ENCODE measurements at places on chromosomes 2 and 18.
A peak's percentile ranks its signal among the peaks of the same experiment; 100 is the strongest.

DNA sequence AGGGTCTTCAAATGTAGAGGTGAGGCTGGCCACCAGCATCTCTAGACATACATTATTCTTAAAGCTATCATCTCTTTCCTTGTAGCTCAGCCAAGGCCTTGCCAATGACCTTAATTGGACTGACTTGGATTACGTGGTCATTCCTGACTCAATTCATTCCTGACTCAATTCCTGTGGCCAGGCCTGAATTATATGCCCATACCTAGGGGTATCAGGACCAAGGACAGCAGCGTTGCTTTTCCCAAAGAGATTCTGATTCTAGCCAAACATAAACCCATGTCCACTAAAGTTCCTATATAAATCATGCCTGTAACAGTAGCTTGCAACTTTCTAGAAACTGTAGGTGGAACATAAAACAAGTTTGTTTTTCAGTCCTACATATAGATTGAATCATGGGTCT, 231.7 kb downstream of the ARL6IP6 start:
- DNase-seq, result no peak

DNA sequence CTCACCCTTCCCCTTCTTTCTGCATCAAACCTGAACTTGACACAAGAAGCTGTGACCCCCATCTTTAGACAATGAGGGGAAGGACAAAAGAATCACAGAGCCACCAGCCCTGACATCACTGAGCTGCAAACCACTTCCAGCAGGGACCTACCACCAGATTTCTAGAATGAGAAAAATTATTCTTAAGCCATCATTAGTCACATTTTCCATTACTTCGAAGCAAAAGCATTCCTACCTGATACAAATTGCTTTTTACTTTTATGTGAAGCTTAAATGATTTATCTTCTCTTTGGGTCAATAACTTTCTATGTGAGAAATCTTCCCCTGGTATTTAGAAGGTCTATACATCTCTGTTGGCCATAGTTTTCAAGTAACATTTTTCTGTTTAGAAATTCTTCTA, 134.8 kb downstream of the TCF4 start:
- DNase-seq, result no peak

- DNase-seq, result no peak
Measured at GRCh38 chr2:3450385-3451010, 68.8 kb downstream of the ADI1 start.

GRCh38 chr2:169824373-169825333, at the start of gene METTL5:
METTL5 (minus strand) TSS chr2:169824905; CDS start chr2:169824597, 308 bp downstream.
- peak; percentile 74 for DNase-seq

- DNase-seq, result no peak
Measured at GRCh38 chr18:34965108-34965507, 76.1 kb upstream of the MAPRE2 start.

DNA sequence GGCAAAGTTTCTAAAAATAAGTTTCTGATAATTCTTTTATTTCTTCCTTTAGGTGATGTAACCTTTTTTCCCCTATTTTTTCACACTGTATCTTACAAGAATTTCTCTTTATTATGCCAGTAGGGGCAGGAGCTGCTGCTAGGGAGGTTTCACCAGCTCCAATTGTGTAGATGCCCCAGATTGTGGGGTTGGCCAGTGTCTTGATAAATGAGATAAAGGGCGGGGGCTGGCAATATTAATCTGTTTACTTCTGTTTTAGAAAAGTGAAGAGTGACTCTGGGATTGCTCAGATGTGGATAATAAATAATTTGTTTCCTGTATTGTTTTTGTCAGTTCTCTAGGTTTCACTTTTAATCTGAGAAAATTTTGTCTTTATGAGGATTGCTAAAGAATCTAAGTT, 190.4 kb downstream of the MC4R start:
- DNase-seq, result no peak

DNA sequence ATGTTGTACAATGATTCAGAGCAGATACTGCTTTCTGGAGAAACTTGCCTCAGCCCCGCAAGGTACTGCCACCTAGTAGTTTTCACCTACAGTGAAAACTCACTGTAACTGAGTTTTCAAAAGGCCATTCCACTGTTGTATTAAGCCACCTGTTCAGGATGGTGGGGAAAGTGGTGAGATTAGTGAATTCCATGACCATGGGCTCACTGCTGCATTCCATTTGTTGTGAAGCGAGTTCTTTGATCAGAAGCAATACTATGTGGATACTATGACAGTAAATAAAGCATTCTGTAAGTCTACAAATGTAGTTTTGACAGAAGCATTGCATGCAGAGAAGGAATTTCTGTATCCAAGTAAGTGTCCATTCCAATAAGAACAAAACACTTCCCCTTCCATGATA, 113.6 kb downstream of the LAMA3 start:
- DNase-seq, result no peak

GRCh38 chr2:188333751-188334524, 42.3 kb downstream of the GULP1 start:
- DNase-seq, result no peak

DNA sequence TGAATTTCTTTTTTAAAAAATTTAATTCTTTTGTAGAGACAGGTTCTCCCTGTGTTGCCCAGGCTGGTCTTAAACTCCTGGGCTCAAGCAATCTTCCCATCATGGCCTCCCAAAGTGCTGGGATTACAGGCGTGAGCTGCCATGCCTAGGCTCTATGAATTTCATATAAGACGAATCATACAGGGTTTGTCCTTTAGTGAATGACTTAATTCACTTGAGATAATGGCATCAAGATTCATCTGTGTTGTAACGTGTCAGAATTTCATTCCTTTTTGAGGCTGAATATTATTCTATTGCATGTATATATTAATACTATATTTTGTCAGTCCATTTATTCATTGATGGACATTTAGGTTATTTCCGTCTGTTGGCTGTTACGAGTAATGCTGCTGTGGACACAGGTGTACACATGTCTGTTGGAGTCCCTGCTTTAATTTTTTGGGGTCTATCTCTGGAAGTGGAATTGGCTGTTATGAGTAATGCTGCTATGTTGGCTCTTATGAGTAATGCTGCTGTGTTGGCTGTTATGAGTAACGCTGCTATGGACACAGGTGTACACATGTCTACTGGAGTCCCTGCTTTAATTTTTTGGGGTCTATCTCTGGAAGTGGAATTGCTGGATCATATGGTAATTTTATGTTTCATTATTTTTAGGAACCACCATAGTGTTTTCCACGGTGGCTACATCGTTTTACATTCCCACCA, 210.6 kb downstream of the CAMKMT start:
- no peak for DNase-seq

GRCh38 chr2:105490204-105490603, 91.4 kb upstream of the FHL2 start:
- no peak for DNase-seq

- no peak for DNase-seq
Measured at GRCh38 chr2:58514252-58514651, 273.1 kb upstream of the FANCL start.

DNA sequence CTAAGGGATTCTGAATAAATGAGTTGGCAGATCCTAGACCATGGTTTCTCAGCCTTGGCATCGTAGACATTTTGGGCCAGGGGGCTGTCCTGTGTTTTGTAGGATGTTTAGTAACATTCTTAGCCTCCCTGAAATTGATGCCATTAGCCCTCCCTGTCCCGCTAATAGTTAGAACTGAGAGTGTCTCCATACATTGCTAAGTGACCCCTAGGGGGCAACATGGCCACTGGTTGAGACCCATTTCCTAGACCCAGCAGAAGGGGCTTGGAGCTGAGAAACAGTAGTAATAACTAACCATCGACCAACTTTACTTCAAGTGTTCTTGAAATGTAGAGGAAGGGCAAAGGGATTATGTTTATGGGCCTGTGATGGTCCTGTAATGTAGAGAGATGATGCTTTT, 40.8 kb downstream of the KCMF1 start:
- no peak for DNase-seq

GRCh38 chr2:113966171-113966570, 76.3 kb downstream of the ACTR3 start:
- no peak for DNase-seq

DNA sequence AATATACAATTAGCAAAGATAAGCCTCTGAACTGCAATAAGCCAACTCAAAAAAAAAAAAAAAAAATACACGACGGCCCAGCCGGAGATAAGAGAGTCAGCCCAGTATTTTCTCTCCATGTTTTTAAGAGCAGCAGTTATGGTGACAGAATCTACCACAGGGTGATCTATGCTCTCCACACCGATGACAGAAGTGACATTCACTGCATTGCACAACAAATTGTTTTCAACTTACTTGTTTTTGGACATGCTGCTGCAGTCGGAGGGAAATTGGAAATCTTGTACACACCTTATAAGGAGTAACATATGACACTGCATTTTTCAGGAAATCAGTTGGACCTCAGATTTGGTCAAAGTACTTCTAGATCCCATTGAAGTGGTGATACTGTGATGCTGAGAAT, 23.3 kb upstream of the APOB start:
- DNase-seq, result no peak

- DNase-seq, result no peak
Measured at GRCh38 chr2:228819701-228820100, 451.4 kb downstream of the PID1 start.

GRCh38 chr2:179532863-179533278, 268.2 kb upstream of the SESTD1 start:
- no peak for DNase-seq

- DNase-seq, result no peak
Measured at GRCh38 chr2:140843186-140843585, 1287.6 kb downstream of the LRP1B start.

DNA sequence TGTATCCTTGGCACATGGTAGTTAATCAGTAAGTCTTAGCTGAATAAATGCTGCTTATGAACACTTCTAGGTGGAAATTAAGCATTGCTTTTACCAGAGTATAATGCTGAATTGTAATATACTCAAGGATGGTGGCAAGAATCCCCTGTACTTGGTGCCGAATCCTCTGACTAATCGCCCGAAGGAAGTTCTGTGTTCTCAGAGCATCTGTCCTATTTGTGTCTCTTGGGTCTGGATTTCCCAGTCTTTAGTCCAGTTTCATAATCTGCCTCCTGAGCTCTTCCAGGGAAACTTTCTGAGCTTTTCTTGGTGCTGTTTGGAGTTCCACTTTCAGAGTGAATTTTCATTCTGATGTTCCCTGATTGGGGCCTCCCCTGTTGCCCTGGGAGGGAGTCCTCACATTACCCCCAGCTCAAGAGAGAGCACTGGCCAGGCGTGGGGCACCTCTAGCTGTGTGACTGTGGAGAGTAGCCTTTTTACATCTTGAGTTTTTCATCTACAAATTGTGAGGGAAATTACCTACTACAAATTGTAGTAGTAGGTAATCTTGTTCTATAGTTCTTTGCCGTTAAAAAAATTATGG, 144.9 kb downstream of the LTBP1 start:
- DNase-seq, result no peak

- DNase-seq, result no peak
Measured at GRCh38 chr2:217220228-217221013, 360.6 kb upstream of the TNP1 start.

DNA sequence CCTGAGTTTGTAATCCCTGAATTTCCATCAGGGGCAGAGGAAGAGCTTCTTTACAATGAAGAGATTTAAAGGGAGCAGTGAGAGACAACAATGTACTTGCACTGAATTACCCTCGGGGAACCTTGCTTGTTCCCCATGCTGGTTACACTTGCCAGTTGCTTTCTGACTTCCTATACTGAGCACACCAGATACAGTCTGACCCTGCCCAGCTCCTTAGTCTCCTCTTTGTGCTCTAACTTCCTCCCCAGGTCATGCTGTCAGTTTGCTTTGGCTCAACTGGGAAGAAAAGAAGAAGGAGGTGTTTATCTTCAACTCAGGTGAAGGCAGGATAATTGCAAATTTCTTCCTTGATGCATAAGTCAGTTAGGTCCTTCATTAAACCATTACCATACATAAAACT, 658.4 kb downstream of the NYAP2 start:
- DNase-seq, result no peak

- DNase-seq, result no peak
Measured at GRCh38 chr2:210899131-210899530, 342.7 kb downstream of the CPS1 start.

DNA sequence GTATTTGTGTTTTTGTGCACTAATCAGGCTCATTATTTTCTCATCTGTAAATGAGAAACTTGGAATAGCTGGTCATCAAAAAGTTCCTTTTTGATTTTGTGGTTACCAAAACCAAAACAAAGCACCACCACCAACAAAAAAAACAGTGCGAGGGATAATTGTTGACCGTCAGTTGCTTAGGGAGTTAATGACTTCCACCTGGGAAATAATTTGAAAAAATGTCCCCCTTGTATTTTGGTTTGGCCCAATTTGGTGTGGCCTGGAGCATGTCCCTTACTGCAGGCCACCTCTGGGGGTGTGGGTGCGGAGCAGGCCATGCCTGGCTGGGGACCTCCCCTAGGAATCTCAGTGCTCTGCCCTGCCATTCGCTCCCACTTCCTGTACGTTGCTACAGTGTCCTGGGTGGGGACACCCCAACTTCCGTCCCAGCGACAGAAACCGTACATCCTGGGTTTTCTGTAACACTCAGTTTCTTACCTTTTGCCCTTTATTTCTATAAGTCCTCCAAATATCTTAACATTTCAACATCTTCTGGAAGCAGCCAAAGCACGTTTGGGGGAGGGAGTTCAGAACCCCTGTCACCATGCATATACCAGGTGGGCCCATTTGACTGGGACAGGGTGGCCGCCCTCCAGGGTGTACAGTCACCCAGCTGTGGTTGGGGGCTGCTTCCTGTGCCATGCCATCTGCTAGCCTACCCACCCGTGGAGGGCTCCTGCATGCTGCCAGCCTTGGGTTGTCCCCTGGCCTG, 31.3 kb downstream of the NCK2 start:
- DNase-seq, result no peak

DNA sequence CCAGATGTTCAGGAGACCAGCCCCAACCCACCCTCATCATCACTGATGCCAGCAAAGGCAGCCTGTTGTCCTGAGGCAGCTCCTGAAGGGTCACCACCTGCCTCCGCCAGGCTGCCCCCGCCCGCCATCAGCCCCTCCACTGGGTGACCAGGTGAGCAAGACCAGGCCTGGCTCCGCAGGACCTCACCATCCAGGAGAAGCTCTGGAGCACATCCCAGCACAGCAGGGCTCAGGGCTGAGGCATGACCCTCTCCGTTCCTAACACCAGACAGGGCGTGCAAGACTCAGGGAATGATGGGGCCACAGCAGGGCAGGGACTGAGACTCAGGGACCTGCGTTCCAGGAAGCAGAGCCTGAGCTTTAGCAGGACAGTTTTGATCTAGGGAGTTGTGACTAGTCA, 218.8 kb upstream of the RAB6C start:
- no peak for DNase-seq

- DNase-seq, result no peak
Measured at GRCh38 chr18:3610813-3611212, 160.8 kb downstream of the TGIF1 start.
